ENCODE measurements at places on chromosomes 11 and 22.

- no peak for DNase-seq
These were observed 78.1 kb downstream of the CYB5R2 start for GRCh38 chr11:7595016-7595866.

GRCh38 chr22:25876871-25877270 is 134.9 kb downstream of the MYO18B start:
- DNase-seq = no peak

- no peak for DNase-seq
These were observed 24.2 kb downstream of the ASPHD2 start for GRCh38 chr22:26453216-26453615.

DNA sequence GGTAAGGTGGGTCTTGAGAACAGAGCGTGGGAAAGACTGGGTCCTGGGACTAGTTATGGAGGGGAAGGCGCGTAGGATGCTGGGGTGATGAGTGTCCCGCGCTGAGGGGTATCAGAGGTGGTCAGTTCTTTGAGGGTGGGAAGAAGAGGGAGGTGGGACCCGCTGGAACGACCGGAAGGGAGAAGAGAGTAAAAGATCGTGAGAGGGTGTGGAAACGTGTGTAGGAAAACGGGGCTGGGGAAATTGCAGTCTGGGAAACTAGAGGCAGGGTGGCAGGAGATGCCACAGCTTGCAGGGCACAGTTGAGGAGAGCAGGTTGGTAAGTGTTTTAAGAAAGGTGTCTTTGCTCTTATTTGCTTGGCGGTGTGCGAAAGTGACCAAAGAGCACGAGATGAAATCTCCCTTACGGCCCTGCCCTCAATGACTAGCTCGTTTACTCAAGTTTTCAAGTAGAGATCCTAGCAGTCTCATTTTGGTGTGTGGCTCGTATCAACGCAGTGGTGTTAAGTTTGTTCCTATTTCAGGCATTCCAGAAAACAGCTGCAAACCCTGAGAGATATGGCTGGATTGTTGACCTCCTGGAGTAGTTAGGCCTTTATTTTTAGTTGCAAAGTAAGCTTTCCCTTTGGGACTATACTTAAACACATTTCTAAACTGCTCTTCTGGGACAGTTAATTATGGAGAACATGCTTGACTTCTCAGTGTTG is 615 bp downstream of the STT3A start:
- no peak for DNase-seq

GRCh38 chr22:40522141-40522540 is 114.4 kb downstream of the MRTFA start:
- no peak for DNase-seq

GRCh38 chr11:58926251-58926650 is 13.0 kb upstream of the GLYATL1 start:
- DNase-seq = no peak

GRCh38 chr11:5204787-5205186 is 4.3 kb upstream of the OR51V1 start:
- peak; percentile 31 for DNase-seq

- DNase-seq = no peak
These were observed 22.7 kb upstream of the CD44 start for GRCh38 chr11:35116245-35116644.

Measured in epithelial cell of proximal tubule (primary cell).